NCI-H226 (cell line): ENCODE measurements at places on chromosomes 1 and 21.

- DNase-seq, result no peak
These were observed 58.2 kb downstream of the BCAR3 start for GRCh38 chr1:93623436-93623835.

GRCh38 chr1:20442920-20443625 is 42.9 kb downstream of the CAMK2N1 start:
- DNase-seq, result no peak

- DNase-seq, result no peak
These were observed 42.1 kb upstream of the CFHR3 start for GRCh38 chr1:196732526-196732925.

DNA sequence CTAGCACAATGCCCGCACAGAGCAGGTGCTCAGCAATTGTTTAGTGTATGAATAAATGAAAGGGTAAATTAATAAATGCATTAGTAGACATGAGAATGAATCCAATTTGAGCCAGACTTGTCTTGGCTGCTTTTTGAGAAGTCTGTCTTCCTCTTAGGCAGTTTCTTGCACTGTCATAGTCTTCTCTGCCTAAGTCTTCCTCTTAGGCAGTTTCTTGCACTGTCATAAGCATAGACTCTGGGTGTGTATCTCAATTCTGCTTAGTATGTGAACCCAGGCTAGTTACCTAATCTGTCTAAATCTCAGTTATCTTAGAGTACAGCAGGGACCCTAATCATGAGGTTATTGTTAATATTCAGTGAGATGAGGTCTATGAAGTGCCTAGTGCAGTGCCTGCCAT is 27.2 kb downstream of the NHLH2 start:
- DNase-seq, result no peak

DNA sequence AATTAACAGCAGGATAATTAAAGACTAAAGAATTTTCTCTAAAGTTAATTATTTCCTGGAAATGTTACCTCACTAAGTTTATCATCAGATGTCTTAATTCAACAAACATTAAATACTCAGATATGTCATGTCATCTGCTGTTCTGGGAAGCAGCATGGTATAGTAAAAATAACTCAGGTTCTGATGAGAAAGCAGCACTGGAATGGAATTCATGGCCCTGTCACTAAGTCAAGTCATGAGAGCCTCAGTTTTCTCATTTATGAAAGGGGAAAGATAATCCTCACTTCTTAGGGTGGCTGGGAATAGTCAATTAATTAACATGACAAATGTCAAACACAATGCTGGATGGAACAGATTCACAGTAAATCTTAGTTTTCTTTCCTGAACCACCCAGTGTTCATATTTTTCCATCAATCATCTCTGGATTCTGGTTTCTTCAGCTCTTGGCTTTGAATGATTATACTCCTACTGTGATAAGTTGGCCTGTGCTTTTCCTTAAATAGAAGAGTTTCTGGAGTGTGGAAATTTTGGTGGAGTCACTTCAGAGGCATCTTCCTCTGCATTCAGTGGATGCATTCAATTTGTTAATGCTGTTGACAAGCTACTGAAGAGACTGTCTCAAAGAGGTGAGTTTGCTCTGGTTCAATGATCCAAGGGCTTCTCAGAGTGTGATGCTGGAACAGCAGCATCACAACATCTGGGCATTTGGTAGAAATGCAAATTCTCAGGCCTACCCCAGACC is 319.4 kb downstream of the KCNH1 start:
- no peak for DNase-seq

- no peak for DNase-seq
These were observed 745 bp downstream of the MAGI3 start for GRCh38 chr1:113390871-113391648.

DNA sequence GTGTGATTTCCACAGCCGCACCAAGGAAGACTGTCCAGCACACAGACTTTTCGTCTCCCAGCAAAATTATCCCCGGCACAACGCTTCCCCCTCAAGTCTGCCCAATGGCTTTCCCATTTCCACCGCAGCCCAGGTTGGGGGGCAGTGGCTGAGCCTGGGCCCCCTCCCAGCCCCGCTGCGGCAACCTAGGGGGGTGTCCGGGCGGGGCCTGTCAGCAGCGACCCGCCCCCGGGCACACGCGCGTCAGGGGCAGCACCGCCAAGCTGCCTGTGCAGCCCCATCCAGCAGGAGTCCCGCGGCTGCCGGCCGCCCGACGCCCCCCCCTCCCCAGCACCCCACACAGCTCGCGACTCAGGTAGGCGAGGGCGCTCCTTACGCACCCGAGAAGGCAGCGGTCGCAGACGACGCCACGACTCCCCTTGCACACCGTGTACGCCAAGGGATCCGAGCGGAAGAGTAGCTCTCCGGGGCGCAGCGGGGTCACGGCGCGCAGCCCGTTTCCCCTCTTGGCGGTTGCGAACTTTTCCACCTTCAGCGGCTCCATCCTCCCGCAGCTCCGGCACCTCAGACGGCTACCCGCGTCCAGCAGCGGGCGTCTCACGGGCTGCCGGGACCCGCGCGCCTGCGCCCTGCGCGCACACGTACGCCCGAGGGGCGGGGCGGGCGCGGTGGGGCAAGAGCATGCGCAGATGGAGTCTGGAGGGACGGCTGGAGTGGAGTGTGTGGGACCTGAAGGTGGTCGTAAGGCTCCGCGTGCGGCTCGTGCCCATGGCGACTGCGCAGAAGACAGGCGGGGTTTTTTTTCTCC is at the start of gene SMYD3:
Gene SMYD3 (minus strand): TSS at position 606 of the 808 bp plus-strand sequence.
- peak; percentile 70 for DNase-seq

DNA sequence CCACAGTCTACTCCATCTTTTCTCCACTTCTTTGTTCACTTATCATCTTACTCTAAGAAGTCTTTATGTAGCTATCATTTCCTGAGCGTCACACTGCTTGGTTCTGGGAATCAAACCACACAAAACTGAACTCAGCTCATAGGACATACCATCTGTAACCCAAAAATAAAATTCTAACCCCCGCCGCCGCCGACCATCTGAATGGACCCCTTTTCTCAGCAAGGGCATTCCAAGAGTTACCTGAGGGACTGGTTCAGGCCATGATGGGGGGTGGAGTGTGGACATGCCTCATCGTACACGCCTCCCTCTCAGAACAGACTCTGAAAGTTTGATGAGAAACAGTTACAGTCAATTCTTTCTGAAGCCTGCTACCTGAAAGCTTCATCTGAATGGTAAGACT is 12.6 kb upstream of the CHI3L2 start:
- DNase-seq, result no peak

DNA sequence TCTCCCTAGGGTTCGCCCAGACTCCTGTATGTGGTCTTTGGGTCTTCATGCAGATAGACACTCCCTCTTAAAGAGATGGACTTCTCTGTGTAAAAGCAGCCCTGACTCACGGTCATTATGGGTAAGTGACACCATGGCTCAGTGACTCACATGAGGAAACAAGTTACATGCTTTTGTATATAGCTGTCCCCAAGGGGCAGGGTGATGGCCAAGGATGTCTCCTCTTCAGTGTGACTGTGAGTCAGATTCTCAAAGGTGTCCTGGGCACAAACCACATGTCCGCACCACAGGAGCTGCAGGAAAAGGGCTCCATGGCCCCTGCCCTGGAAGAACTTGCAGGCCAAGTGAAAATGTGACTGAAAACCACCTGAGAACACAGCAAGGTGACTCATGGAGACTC is 380.4 kb downstream of the NPHP4 start:
- no peak for DNase-seq

GRCh38 chr1:147245129-147245528 is 2.6 kb downstream of the CHD1L start:
- no peak for DNase-seq

- no peak for DNase-seq
These were observed 4.3 kb downstream of the CAMK1G start for GRCh38 chr1:209587789-209588188.

DNA sequence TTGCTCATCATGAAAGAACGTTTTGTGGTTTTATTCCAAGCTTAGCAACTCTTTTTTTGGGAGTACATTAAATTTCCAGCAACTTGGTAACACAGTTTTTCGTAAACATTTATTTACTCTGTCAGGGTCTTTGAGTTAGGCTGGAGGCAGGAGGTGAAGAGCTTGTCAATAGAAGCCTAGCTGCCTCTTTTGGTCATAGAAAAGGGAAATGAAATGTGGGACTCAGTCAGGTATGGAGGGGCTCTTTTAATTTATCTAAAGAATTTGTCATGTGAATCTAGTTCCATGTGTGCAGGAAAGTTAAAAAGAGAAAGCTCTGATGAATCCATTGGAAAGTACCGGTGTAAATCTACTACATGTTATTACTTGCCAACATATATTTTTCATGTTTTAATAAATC is 45.9 kb upstream of the PRMT6 start:
- DNase-seq, result no peak

- no peak for DNase-seq
These were observed 242.9 kb downstream of the HHAT start for GRCh38 chr1:210571356-210572284.

- DNase-seq, result no peak
These were observed 18.1 kb upstream of the FCRLA start for GRCh38 chr1:161688946-161689345.

GRCh38 chr1:226542623-226543103 is 5.9 kb upstream of the STUM start:
- no peak for DNase-seq

- no peak for DNase-seq
These were observed 17.1 kb downstream of the ZBTB17 start for GRCh38 chr1:15958793-15959192.

DNA sequence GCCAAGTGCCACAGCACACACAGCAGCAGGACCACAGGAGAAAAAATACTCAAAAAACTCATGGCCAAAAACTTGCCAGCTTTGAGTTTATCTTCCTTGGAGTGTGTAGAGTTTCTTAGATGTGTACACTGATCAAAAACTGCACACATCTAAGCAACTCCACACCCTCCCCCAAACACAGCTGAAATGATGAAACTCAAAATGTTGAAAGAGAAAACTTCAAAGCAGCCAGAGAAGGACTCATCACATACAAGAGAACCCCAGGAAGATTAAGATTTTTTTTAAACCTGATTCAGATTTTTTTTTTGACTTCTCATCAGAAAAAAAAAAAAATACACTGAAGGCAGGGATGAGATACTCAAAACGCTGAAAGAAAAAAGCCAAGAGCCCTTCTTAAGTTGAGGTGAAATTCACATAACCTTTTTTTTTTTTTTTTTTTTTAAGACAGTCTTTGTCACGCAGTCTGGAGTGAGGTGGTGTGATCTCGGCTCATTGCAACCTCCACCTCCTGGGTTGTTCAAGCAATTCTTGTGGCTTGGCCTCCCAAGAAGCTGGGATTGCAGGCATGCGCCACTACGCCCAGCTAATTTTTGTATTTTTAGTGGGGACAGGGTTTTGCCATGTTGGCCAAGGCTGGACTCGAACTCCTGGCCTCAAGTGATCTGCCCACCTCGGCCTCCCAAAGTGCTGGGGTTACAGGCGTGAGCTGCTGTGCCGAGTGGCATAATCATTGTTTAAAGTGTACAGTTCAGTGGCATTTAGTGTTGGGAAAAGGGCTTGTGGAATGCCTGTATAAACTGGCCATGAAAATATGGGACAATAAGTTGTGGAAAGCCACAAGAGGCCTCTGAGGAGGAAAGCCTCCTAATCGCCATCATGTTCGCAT is 20.9 kb upstream of the PDXK start:
- no peak for DNase-seq

DNA sequence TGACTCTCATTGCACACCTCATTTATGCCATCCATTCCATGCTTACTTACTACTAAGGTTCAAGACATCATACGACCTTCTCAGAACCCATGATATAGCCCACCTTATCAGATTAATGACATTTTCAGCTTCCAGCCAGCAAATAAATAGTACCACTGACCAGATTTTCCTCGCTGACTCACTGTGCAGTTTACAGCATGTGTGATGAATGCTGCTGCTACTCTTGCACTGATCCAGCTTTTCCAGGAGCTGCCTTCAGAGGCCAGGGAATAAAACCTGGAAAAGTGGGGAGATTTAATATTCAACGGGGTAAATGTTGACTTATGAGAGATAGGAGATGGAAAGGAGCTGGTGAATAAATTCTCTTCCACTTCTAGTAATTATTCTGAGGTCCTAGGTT is 247.1 kb downstream of the COL11A1 start:
- peak; percentile 38 for DNase-seq

- DNase-seq, result no peak
These were observed 13.6 kb downstream of the NID1 start for GRCh38 chr1:236051242-236051791.

DNA sequence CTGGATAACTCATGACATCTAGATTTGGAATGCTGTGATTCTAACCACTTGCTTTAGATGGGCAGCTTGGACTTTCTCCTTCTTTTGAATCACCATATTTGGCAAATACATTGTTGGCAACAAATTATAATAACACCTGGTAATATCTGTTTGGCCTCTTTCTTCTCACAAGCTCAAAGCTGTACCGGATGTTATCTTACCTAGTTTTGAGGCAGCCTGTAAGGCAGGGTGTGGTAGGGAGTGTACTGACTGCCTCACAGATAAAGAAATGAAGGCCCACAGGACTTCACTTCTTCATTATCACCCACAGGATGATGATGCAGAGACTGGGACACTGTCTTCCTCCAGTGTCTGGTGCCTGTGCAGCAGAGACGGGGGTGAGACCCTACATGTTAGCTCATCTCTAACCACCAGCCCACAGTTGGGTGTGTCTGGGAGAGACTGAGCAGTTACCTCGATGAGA is 28.5 kb downstream of the TUFT1 start:
- peak; percentile 21 for DNase-seq

DNA sequence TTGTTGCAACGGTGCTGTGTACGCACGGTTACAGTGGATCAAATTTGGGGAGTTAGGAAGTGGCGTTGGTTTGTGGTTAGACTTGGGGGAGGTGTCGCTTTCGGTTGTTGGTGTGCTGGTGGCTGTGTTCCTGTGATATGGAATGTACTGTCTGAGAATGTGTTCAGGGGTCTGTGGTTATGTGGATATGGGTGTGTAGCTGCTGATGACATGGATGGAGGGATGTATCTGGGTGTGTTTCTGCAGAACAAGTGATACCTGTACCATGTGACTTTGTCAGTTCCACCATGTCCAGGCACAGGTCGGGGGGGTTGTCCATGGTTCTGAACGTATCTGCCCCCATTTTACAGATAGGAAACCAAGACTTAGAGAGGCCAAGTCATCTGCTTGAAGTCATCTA is 22.7 kb downstream of the PAX7 start:
- DNase-seq, result no peak

- DNase-seq, result no peak
These were observed 16.5 kb upstream of the MPZL1 start for GRCh38 chr1:167705250-167705649.

- peak; percentile 12 for DNase-seq
These were observed 1638.3 kb downstream of the MRPL39 start for GRCh38 chr21:23968722-23969647.

- no peak for DNase-seq
These were observed 5.9 kb upstream of the PIGR start for GRCh38 chr1:206952171-206952570.
